ENCODE measurements at places on chromosomes 5 and 9.

DNA sequence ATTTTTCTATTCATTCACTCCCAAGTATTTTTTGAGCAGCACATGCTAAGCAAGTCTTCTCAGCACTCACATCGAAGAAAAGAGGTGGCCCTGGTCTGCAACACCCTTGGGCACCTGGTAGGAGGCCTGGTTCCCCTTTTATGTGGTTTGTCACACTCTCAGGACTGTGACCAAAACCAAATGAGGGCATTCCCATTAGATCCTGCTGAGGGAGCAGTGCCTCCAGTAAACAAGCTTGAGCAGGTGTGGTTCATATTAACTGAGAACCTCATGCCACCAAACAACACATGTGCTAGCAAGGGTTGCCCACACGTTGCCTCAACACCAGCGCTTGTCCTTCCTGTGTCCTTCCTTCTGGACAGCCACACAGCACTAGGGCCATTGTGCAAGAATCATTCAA lies 26.9 kb upstream of the SYK start:
- DNase-seq, result peak; percentile 67

DNA sequence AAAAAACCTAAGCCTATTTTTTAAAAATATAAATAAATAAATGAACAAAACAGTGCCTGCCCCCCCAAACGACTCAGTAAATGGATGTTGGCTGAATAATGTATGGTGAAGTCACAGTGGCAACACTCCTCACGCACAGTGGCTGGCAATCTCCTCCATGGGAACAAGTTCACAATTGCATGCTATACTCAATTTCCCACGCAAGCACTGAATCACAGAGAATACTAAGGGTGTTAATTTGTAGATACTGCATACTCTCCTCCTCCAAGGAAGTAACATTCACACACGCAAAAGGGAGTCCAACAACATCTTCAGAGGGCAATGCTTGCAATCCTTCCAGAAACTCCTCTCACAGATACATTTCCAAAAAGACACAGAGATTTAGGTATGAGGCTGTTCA lies 47.5 kb downstream of the SERINC5 start:
- DNase-seq, result no peak

DNA sequence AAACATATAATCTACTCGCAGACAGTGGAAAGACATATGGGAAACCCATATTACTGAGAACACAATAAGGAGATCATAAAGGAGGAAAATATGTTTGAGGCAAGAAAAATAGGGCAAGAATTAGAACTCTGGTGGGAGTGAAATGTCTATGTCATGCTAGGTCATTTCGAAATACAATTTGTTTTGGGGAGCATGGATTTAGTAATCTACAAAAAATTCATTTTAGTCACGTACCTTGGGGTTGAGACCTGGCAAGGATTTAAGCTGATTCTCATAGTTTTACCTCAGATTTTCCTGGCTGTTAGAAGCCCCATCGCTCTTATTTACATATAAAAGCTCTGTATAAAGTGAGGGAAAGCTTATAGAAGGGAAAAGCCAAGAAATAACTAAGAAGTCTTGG lies 11.5 kb upstream of the CSNK1G3 start:
- no peak for DNase-seq

DNA sequence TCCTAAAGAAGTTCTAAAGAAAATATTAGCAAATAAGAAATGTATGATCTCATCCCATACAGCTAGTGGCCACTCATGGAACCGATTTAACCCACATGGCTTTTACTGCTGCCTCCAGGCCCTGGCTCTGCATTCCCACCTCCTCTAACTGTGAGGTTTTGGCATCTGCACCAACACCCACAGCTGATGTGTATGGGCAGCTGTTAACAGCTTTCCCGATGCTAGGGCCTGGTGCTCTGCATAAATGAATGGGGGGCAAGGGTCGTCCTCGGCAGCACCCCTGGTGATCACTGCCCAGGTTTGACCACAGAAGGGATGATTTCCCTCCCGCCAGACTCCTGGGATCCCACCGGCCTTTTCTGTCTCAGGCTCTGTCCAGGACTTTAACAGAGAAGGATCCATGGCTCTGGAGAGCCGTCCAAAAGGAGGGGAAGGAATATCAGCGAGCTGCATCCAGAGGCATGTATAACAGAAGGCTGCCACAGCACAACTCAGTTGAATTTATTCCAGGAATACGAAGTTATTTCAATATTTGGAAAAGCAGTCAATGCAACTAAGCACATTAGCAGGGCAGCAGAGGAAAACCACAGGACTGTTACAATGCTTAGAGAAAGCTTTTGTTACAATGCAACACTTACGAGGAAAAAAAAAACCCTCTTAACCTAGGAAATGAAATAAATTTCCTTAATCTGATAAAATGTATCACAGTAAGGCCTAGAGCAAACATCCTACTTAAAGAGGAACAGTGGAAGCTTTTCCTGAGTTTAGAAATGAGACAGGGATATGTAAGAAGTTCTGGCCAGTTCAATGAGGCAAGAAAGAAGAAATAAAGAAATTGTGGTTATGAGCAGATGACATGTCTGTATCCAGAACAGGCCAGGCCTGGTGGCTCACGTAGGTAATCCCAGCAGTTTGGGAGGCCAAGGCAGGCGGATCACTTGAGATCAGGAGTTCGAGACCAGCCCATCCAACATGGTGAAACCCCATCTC lies 63.1 kb downstream of the NACC2 start:
- DNase-seq, result no peak

- DNase-seq, result no peak
These were observed 82.9 kb downstream of the C5orf15 start for GRCh38 chr5:133885566-133885965.

- DNase-seq, result peak; percentile 70
These were observed 50.1 kb upstream of the TTC39B start for GRCh38 chr9:15357050-15357653.

DNA sequence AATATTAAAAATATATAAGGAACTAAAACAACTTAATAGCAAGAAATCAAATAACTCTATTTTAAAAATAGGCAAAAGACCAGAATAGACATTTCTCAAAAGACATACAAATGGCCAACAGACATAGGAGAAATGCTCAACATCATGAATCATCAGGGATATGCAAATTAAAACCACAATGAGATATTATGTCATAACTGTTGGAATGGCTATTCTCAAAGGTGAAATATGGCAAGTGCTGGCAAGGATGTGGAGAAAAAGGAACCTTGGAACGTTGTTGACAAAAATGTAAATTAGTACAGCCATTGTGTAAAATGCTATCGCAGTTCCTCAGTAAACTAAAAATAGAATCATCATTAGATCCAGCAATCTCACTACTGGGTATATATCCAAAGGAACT lies 468.5 kb downstream of the NFIB start:
- DNase-seq, result no peak

DNA sequence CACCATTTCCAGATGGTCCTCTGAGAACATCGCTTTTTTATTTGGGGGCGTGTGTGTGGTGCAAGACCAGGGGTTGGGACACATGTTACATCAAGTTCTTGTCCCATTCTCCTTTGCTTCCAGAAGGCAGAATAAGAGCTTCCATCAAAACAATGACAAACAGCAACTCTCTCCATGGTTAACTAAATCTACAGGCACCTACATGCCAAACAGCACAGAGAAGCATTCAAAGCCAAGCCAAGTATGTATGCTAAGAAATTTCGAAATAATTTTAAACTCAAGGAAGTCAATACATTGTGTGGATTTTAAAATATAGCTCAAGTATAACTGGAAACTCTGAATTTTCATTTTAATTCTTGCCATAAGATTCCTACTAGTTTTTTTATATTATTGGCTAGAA lies 105.6 kb downstream of the SEC61B start:
- DNase-seq, result no peak

DNA sequence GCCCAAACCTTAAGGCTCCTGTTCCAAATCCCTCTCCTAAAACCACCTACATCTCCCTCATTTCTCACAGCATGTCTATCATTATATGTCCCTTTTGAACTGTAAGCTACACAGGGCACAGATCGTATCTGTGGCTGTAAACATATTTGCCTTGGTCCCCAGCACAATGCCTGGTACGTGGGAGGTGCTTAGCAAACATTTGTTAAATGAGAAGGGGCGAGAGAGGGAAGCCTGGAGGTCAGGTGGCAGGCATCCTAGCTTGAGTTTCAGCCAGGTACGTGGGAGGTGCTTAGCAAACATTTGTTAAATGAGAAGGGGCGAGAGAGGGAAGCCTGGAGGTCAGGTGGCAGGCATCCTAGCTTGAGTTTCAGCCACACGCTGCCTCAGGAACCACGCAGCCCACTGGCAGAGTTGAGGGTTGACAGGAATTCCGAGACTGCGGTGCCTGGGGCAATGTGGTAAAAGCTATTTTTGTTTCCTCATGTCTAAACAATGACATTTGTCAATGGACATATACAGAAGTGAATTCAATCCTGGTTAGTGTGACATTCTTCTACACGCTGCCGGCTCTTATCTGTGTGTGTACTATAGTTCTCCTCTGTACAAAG lies 113.6 kb downstream of the EFNA5 start:
- no peak for DNase-seq

GRCh38 chr5:78500871-78501270 lies 140.5 kb downstream of the SCAMP1 start:
- no peak for DNase-seq

- DNase-seq, result no peak
These were observed 151.3 kb downstream of the GAS1 start for GRCh38 chr9:86795823-86796553.

DNA sequence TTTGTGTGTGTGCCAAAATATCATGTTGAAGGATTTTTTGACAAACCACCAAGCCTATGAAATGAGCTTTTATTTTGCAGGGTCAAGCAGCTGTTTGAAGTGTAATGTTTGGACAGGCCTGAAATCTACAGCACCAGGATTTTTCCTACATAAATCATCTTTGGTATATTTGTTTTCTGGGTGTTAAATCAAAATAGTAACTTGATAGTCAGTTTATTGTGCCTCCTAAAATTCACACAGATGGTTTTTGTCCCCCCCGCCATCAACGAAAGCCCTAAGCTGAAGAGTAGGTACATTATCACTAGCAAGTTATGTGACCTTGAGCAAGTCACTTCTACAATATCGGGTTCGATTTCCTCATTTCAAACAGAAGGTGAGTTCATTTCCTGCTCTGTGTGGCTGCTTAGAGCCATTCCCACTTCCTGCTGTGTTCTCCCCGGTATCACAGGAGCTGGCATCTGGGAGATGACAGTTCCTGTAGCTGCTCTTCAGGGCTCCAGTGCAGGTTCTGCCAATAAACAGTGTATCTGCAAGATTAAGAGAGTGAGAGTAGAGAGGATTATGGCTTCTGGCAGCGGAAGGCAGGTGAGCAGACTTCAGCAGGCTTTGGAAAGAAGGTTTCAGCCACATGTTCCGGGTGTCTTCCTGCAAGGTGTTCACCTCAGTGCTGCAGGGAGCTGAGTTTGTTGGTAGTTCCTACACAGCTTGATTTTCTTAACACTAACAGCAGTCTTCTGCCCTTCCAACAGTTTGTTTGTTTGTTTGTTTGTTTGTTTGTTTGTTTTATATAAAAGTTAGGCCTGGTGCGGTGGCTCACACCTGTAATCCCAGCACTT lies 48.4 kb upstream of the GNE start:
- DNase-seq, result no peak

- DNase-seq, result no peak
These were observed 4.1 kb downstream of the ISOC1 start for GRCh38 chr5:129098488-129099183.

GRCh38 chr5:178312880-178313282 lies 80.3 kb upstream of the PHYKPL start:
- peak; percentile 59 for DNase-seq
